ENCODE measurements at places on chromosomes 11 and 22. TPM values are rescaled to one million over a fixed set of nuclear protein-coding genes. Genes with fewer than 3 reads are reported as not detected.

DNA sequence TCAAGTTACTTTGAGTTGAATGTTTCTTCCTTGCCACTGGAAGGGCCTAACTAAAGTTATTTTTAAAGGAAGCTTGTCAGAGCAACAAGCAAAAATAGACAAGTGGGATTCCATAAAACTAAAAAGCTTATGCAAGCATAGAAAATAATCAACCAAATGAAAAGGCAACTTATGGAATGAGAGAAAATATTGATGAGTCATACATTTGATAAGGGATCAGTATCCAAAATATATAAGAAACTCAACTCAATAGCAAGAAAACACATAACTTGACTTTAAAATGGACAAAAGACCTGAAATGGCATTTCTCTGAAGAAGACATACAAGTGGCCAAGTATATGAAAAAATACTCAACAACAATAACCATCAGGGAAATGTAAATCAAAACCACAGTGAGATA lies 264.5 kb upstream of the UBASH3B start:
- no peak for DNase-seq

DNA sequence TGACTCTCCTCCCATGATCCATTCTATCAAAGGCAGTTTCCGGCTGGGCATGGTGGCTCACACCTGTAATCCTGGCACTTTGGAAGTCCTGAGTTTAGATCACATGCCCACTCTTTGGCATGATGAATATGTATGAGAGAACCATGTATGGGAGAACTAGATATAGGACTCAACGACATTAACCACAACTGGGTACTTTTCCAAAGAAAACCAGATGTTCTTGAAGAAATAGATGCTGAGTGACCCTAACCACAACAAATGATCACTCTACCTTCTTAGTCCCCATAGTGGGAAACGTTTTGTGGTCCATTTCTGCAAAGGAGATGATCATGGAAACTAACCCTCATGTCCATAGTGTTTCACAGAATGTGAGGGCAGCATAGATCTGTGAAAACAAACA lies 13.6 kb downstream of the FJX1 start:
- no peak for DNase-seq

GRCh38 chr22:19260194-19260593 lies 31.3 kb downstream of the CLTCL1 start:
- DNase-seq, result no peak

DNA sequence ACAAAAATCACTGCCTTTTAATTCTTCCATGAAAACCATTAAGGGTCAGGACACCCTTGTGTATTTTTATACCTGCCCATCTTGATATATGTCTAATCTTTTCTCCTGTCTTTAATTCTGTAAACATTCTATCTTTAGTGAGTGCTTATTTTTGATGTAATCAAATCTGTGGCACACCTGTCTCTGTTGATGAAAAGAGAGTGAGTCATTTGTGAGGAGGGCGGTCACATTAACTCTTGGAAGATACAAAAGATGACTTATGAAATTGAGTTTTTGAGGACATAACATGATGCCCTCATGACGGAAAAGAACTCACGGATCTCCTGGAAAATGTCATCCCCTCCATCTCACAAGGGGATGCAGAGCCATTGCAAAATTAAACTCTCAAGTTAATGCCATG lies 206.5 kb upstream of the PGR start:
- DNase-seq, result no peak

- DNase-seq, result no peak
Measured at GRCh38 chr11:69393178-69393832, 88.2 kb upstream of the LINC01488 start.

- DNase-seq, result no peak
Measured at GRCh38 chr11:83723999-83724398, 437.8 kb upstream of the CCDC90B start.

The MYBPC3 gene
- total RNA-seq, result not detected

The UPK3A gene
- total RNA-seq, result not detected

All from CD4-positive, CD25-positive, alpha-beta regulatory T cell (primary cell).